ENCODE measurements at places on chromosomes 6 and 20.
A peak's percentile ranks its signal among the peaks of the same experiment; 100 is the strongest.

GRCh38 chr6:53506872-53507271 is 38.0 kb downstream of the GCLC start:
- DNase-seq: no peak

- DNase-seq: no peak
These were observed at the start of gene POPDC3 for GRCh38 chr6:105179244-105180065. POPDC3 (minus strand) TSS chr6:105180014; CDS start chr6:105161909, 18,105 bp downstream.

DNA sequence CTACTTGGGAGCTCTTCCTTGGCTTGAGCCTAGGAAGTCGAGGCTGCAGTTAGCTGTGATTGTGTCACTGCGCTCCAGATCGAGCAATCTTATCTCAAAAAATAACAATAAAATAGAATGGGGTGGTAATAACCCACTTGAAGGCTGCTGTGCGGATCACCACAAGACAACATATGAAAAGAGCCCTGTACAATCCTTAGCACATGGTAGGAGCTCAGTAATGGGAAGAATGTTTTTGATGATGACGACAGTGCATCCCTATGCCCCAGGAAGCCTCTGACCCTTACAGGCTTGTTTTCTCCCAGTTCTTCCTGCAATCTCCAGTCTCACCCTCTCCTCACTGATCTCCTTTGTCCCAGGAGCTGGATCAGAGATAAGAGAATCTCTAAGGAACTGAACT is 15.5 kb downstream of the SCUBE3 start:
- no peak for DNase-seq

GRCh38 chr6:79463621-79464050 is 73.6 kb downstream of the LCA5 start:
- no peak for DNase-seq

DNA sequence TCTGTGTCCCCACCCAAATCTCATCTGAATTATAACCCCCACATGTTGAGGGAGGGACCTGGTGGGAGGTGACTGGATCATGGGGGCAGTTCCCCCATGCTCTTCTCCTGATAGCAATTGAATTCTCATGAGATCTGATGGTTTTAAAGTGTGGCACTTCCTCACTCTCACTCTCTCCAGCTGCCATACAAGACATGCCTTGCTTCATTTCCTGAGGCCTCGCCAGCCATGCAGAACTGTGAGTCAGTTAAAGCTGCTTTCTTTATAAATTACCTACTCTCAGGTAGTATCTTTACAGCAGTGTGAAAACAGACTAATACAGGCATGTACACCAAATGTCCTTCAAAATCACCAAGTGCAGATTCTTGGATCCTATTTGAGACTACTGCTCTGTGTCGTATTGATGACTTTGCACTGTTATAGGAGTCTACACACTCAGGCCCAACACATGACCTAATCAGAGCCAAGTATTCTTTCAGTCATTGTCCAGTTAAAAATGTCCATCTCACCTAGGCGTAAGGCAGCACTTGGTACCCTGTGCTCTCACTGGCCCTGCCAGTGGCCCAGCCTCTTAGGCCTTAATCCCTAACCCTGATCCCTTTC is 52.8 kb upstream of the UST start:
- peak; percentile 12 for DNase-seq

DNA sequence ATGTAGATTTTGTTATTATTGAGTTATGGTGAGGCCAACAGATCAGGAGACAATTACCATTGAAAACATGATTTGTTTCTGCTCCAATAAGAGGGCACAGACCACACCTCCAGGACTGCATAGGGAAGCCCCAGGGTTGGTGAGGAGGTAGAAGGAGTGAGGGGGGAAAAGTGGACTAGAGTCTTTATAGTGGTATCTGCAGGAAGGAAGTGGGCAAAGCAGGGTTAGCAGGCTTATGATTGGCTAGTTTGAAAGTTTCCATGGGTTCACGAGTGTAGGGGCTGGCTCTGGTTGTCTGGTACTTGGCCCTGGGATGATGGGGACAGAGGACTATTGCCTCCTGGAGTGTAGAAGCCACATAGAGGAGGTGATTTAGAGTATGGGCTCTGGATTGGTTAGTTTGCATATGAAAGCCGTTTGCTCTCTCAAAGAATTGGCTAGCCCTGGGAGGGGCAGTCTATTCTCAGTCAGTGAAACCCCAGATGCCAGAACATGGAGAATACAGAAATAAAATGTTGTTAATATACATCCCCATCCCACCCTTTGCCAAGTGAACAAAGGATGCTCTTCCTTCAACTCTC is 156.6 kb downstream of the KLHL32 start:
- no peak for DNase-seq

Data from left renal pelvis (tissue), 4 donors.